ENCODE measurements at places on chromosomes 7 and 10. TPM values are rescaled to one million over a fixed set of nuclear protein-coding genes. Genes with fewer than 3 reads are reported as not detected.

DNA sequence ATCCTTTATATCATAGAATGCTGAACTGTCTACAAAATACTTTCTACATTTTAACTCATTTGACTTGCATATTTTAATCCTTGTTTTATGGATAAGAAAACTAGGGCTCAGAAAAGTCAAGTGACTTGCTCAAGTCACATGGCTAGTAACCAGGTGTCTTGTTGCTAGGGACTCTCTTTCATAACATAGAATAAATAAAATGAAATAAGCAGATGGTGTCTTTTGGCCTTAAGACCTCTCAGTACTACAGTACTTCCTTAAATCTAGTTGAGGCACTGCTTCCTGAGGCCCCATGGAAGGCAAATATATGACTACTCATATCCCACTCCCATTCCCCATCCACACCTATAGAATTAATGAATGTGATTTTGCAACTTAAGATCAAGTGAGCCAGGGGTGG is 87.9 kb downstream of the CDK6 start:
- DNase-seq, result no peak

GRCh38 chr7:20307119-20307518 is 23.6 kb upstream of the ITGB8 start:
- DNase-seq, result no peak

DNA sequence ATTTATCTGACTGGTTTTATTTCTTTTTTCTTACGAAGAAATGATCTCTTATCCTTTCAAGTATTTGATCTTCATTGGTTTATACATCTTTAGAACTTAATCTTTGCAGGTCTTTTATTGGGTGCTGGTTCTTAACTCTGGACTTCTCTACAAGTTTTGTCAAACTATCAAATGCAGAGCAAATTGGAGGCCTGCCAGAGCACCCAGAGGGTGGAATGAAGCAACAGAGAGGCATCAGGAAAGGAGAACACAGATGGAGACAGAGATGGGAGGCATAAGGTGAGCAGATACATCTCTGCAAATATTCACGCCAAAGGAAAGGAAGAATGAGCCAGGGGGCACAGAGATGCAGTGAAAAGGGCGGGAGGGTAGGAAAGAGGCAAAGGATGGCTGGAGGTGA is 130.3 kb downstream of the PKD1L1 start:
- no peak for DNase-seq

DNA sequence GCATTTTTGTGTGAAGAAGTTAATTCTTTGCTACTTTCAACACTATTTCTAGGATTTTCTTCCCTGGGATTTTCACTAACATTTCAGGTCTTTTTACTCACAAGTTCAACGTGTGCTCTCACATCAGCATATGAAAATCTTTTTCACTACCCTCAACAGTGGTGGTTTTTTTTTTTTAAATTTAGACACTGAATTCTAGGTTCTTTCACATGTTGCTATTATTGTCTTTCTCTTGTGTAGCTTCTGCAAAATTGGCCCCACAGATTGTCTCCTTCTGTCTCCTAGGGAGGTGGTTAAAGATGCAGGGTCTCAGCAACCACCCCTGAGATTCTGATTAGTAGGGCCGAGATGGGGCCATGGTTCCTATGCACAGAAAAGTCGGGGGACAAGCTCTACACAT is 165.0 kb upstream of the GPR26 start:
- DNase-seq, result no peak

- DNase-seq, result no peak
These were observed 16.7 kb downstream of the NOS3 start for GRCh38 chr7:151007469-151007898.

GRCh38 chr7:34839645-34840044 is 181.6 kb downstream of the NPSR1 start:
- DNase-seq, result peak; percentile 54

DNA sequence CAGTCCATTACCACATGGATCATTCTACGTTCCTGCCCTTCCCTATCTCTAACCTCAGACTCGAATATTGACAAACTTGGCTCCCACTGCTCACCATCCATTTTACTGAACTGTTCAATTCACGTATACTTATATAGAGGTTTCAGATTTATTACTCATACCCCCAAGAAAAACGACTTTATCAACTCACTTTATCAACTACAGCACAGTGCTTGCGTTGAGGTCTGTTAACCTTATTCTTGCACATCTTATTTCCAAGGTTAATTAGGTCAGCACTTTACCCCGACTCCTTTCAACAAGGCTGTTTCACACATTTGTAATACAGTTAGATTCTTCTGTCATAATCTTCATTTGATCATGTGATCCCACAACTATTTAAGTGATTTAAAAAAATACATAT is 162.3 kb upstream of the AHR start:
- no peak for DNase-seq

GRCh38 chr10:131818510-131819234 is 82.1 kb upstream of the PPP2R2D start:
- DNase-seq, result no peak

GRCh38 chr10:129832573-129833467 is 131.3 kb downstream of the EBF3 start:
- peak; percentile 87 for DNase-seq

DNA sequence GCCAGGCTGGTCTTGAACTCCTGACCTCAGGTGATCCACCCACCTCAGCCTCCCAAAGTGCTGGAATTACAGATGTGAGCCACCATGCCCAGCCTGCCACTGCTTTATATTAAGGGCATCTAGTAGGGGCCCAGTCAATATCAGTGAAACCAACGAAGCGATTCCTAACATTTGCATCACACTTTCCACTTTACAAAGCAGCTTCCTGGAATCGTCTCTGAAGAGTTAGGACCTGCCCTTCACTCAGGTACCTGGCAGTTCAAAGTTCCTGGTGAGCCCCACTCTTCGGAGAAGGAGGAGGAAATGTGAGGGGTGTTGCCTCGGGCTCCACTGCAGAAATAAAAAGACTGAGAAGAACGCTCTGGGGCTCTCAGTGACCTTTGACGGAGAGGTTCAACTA is 31.1 kb upstream of the EZH2 start:
- no peak for DNase-seq

- DNase-seq, result no peak
These were observed 5.2 kb upstream of the SAR1A start for GRCh38 chr10:70175516-70175915.

- DNase-seq, result no peak
These were observed 4.7 kb upstream of the GAD2 start for GRCh38 chr10:26211781-26212444.

DNA sequence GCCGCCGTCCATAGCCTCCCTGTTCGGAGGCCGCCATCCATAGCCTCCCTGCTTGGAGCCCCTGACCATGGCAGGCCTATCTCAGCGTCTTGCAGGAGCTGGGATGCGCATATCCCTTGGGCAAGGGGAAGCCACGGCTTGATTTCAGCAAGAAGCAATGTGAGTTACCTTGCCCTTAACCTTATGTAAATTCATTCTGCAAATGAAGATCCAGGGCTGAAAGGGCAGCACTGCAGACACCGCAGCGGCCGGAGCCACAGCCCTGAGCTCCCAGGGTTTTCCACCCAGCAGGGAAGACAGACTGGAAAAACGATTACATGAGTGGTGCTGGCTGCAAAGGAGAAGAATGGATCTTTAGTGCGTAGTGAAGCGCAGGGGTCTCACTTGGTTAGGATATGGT is 95.8 kb downstream of the SEC61G start:
- no peak for DNase-seq

GRCh38 chr7:6658618-6659345 is 21.7 kb downstream of the ZNF316 start:
- DNase-seq, result no peak

GRCh38 chr7:122746948-122747347 is 44.2 kb upstream of the RNF148 start:
- DNase-seq, result no peak

DNA sequence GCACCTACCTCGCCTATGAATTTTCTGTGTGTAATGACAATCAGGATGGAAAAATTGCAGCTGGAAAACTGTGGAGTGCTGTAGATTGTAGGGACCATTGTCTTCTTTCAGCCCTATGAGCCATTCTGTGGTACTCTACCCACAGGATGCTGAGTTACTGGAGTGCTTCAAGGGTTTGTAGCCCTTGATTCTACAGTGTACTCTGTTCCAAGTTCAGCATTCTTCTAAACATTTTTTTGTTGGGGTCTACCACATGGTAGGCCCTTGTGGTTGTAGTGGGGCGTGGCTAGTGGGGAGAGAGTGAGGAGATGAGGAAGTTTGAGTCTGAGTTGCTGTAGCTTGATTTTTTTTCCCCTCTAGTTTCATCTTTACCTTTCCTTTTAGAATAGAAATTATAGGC is 33.5 kb downstream of the REEP3 start:
- peak; percentile 90 for DNase-seq

DNA sequence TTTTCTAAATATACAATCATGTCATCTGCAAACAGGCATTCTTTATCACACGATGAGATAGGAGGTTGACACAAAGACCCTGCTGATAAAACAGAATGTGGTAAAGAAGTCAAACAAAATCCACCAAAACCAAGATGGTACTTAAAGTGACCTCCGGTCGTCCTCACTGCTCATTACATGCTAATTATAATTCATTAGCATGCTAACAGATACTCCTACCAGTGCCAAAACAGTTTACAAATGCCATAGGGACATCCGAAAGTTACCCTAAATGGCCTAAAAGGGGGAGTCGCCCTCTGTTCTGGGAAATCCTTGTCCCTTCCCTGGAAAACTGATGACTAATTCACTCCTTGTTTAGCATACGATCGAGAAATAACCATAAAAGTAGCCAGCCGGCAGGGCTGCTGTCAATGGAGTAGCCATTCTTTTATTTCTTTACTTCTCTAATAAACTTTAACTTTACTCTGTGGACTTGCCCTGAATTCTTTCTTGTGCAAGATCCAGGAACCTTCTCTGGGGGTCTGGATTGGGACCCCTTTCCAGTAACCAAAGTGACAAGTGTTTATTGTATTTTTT is 126.6 kb downstream of the CCDC71L start:
- no peak for DNase-seq

- DNase-seq, result no peak
These were observed 739 bp downstream of the MPP7 start for GRCh38 chr10:28302012-28302637.

GRCh38 chr7:102890292-102890970 is 22.4 kb upstream of the LRRC17 start:
- peak; percentile 47 for DNase-seq

- DNase-seq, result no peak
These were observed 39.7 kb downstream of the CDC14C start for GRCh38 chr7:48964074-48964473.

DNA sequence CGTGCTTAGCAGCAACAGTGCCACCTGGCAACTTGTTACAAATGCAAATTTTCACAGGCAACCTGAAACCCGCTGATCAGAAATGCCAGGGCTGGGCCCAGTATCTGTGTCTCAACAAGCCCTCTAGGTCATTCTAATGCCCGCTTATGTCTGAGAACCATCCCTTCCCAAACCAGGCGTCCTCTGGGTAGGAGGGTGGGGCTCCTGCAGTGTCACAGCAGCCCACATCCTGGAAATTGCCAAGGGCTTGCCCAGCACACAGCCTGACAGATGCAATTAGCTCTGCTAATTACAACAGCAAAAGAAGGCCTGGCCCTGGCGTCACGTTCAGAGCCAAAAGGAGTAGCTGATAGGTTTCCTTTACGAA is 15.9 kb downstream of the ITPRIP start:
- no peak for DNase-seq

DNA sequence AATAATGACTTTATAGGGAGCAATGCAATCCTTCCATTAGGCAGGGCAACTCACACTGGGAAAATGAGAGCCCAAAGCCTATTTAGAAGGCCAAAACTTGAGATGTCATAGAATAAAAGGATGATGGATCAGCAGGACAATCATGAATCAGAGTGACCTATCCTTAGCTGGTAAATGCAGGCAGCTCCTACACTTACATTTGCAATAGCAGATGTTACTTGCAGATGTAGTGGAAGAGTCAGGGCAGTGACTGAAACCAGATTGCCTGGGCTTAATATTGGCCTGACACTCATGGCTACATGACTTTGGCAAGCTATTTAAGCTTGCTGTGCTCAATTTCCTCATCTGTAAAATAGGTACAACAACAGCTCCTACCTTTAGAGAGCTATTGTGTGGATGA is 98.7 kb downstream of the PRTFDC1 start:
- DNase-seq, result no peak

GRCh38 chr10:92184977-92185376 is 105.9 kb downstream of the CPEB3 start:
- DNase-seq, result peak; percentile 8

- DNase-seq, result no peak
These were observed 12.7 kb downstream of the STEAP2 start for GRCh38 chr7:90224195-90224594.

- DNase-seq, result no peak
These were observed 175.5 kb downstream of the ADARB2 start for GRCh38 chr10:1561731-1562337.

DNA sequence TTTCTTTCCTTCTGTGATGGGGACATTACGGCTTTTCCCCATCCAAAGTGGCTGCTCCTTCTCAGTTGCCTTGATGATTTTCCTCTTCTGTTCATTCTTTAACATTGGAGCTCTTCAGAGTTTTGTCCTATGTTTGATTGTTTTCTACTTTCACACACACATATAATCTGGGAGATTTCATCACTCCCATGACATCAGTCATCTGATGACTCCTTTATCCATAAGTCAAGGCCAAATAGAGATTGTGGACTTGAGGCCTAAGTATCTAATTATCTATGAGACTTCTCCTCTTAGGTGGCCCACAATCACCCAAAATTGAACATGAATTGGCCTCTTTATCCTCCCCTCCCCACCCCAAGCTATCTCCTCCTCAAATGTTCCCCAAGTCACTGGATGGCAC is 5.3 kb upstream of the COL1A2 start:
- DNase-seq, result no peak

- peak; percentile 74 for DNase-seq
These were observed 1.6 kb downstream of the FAM24A start for GRCh38 chr10:122911889-122912484.

DNA sequence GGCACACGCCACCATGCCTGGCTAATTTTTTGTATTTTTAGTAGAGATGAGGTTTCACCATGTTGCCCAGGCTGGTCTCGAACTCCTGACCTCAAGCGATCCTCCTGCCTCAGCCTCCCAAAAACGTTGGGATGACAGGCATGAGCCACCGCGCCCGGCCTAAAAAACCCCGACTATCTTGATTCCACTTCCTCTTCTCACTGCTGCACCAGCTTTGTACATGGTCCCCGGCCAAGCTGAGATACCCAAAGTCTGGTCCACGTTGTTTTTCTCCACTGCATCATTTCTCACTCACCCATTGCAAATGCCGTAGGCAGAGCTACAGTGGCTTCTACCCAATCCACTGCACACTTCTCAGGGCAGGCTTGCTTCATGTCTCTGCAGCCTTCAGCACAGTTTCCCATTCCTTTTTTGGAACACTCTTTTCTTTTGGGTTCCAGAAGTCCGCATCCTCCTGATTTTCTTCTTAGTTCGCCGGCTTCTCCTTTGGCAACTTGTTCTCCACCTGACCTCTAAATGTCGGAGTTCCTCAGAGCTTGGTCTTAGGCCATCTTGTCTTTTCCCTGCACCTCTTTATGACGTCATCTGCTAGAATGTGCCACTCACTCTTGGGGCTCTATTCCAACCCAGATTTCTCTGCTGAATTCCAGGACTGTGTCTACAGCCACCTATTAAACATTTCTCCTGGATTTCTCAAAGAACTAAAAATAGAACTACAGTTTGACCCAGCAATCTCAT is 6.0 kb upstream of the GNB2 start:
- DNase-seq, result no peak

SPDYE11 gene
- total RNA-seq, result 0.08 TPM

MBL2 gene
- not detected for total RNA-seq

C10orf71 gene
- 1.8 TPM for total RNA-seq

GBX1 gene
- total RNA-seq, result not detected
